ENCODE measurements at places on chromosomes 1 and 21. TPM values are rescaled to one million over a fixed set of nuclear protein-coding genes. Genes with fewer than 3 reads are reported as not detected.
A peak's percentile ranks its signal among the peaks of the same experiment; 100 is the strongest.

DNA sequence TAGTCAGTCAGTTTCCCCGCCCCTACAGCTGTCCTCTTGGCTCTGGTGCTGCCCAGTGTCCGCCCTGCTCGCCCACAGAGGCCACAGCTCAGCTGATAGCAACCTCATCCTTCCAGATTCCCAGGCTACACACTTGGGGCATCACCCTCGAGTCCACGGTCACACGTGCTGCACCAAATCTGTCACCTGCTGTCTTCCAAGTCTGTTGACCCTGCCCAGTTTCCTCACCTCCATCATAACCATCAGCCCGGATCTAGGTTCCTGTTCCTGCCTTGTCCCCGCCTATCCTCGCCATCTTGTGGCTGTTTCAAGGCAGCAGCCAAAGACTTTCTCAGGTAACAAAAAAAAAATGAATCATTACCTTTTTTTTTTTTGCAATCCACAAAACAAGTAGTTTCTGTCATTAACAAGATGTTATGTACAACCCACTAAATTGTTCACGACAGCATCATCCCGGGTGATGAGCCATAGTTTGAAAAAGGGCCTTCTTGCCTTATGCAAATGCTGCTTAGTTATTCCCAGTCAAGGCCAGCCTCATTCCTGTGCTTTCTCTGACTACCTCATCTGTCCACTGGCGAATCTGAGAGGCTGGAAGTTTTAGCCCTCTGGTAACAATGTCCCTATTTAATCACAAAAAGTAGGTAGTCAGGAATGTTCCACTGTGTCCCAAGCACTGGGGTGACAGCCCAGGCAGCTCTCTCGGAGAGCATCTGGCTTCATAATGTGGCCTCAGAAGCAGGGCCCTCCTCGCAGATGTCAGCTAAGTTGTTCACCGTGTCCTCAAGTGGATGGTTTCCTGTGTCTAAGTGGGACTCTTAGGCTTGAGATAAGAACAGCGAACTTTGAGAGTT is 4.9 kb upstream of the MIIP start:
- no peak for DNase-seq
- H3K4me1 ChIP-seq = peaks cover 3% of the 10 kb centered on the region
- H3K27me3 ChIP-seq = no peaks in the 10 kb centered on the region

- peaks cover 11% of the 10 kb centered on the region for H3K36me3 ChIP-seq
- no peak overlapping the region for H3K4me3 ChIP-seq
- H3K27me3 ChIP-seq = no peaks in the 10 kb centered on the region
- H3K27ac ChIP-seq = no peak overlapping the region
- DNase-seq = peak; percentile 59
Observed at GRCh38 chr1:15116966-15117365, 36.6 kb upstream of the TMEM51 start.

DNA sequence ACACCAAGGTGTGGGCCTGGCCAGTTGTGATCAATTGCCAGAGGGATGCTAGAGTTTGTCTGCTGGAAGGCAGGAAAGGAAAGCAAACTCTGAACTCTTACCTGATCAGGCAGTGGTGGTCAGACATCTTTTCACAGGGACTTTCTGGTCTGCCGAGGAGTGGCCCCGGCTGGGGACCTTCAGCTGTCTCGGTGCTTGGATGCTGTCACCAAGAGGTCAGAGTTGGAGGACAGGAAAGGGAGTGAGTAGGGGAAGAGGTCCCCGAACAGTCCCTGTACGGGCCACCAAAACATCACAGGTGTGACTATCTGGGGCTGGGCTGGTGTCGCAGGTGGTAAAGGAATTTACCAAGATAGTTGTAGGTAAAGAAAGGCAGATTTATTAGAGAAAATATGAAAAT is 17.7 kb upstream of the METTL13 start:
- no peak overlapping the region for H3K4me3 ChIP-seq
- H3K27ac ChIP-seq = no peak overlapping the region
- H3K4me1 ChIP-seq = no peaks in the 10 kb centered on the region
- H3K27me3 ChIP-seq = no peaks in the 10 kb centered on the region
- no peak for DNase-seq
- no peaks in the 10 kb centered on the region for H3K36me3 ChIP-seq

GRCh38 chr1:233700338-233700737 is 86.4 kb downstream of the KCNK1 start:
- no peaks in the 10 kb centered on the region for H3K27me3 ChIP-seq
- no peak overlapping the region for H3K4me3 ChIP-seq
- H3K4me1 ChIP-seq = no peaks in the 10 kb centered on the region

DNA sequence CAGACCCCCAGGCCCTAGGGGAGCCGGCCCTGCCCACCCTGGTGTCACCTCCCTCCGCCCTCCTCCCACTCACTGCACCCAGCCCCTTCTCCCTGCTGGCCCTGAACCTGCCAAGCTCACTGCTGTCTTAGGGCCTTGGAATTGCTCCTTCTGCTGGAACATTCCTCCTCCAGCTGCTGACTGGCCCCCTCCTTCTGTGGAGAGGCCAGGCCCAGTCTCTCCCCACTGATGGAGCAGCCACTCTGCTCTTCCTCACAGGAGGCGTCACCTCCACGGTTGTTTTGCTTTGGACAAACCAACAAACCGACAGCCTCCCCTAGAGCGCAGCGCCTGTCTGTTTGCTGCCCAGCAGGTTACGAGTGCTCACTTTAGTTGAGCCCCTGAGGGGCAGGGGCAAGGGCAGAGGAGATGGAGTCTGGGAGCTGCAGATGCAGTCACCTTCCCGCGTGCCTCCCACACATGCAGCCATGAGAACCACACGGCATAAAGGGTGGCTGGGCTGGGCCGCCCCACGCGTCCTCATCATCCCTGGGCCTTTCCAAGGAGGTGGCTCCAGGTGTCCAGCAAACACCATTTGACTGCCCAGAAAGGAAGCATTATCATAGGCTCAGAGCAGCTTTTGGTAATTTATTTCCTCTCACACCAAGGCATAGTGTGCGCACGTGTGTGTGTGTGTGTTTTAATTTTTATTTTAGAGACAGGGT is 9.4 kb downstream of the OXCT2 start:
- no peak for DNase-seq
- H3K36me3 ChIP-seq = peaks cover 12% of the 10 kb centered on the region
- no peaks in the 10 kb centered on the region for H3K4me1 ChIP-seq
- no peak overlapping the region for H3K27ac ChIP-seq
- H3K27me3 ChIP-seq = no peaks in the 10 kb centered on the region

DNA sequence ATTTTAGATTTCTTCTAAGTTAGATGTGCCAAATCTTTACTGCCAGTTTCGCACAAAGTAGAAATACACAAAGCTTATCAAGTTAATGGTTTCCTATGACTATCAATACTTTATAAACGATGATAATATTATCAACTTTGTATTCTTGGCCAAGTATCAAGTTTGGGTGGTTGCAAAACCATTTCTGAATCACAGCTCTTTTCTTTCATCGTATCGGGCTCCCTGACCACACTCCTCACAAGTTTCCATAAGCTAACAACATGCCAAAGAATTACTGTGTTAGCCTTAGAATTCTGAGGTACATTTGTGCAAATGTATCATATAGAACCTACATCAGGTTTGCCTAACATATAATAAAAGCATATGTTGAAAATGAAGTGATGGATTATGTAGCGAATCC is 311.0 kb downstream of the KCTD3 start:
- no peak overlapping the region for H3K27ac ChIP-seq
- no peaks in the 10 kb centered on the region for H3K4me1 ChIP-seq
- H3K4me3 ChIP-seq = no peak overlapping the region
- H3K36me3 ChIP-seq = no peaks in the 10 kb centered on the region
- no peak for DNase-seq
- no peaks in the 10 kb centered on the region for H3K27me3 ChIP-seq

DNA sequence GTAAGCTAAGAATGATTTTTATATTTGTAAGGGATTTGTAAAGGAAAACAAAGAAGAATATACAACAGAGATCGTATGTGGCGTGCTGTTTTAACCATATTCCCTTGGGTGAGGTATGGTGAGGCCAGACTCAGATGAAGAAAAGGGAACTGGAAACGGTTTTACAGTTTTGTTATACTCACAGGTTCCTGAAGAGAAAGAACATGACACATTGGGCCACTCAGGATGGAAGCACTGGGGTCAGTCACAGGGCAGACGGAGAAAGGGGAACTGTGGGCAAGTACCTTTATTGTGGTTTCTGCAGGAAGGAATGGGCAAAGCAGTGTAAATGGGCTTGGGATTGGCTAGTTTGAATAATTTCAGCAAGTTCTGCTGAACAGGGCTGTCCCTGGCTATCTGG is 177.4 kb downstream of the LBR start:
- H3K4me1 ChIP-seq = no peaks in the 10 kb centered on the region
- no peak overlapping the region for H3K27ac ChIP-seq

- peak overlapping the region; percentile 15 for H3K4me3 ChIP-seq
- peaks cover 20% of the 10 kb centered on the region for H3K4me1 ChIP-seq
- H3K27me3 ChIP-seq = no peaks in the 10 kb centered on the region
Observed at GRCh38 chr1:172180501-172181285, 239.8 kb upstream of the C1orf105 start.

Gene ETV3L
- total RNA-seq = not detected

Gene BMP8A
- total RNA-seq = not detected

Data from stomach (tissue), 19 donors.